Activated T-helper 2 cell treated with anti-CD3 and anti-CD28 coated beads, Interferon-gamma antibody, Interleukin-2, Interleukin-4, amounts not matched to agents 10 μg/mL and 5 μg/mL and 100 μg/mL, durations not matched to agents 14 hours and 24 hours and 36 hours (primary cell): ENCODE measurements at places on chromosomes 12 and 14. TPM values are rescaled to one million over a fixed set of nuclear protein-coding genes. Genes with fewer than 3 reads are reported as not detected.
A peak's percentile ranks its signal among the peaks of the same experiment; 100 is the strongest.

Gene DLK1
- total RNA-seq, result not detected in 2 replicates

Gene M6PR
- 161 and 175 TPM in 2 replicates for total RNA-seq

DNA sequence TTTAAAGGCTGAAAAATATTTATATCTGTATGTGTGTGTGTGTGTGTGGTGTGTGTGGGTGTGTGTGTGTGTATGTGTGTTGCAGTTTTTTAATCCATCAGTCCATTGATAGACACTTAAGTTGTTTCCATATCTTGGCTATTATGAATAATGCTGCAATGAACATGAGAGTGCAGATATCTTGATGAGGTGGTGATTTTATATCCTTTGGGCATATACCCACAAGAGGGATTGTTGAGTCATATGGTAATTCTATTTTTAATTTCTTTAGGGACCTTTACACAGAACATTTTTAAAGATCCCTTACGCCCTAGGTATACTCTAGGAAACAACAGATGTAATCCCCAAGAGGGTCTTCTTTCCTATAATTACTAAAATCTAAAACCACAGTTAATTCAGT lies 154.5 kb upstream of the CLEC14A start:
- H3K27ac ChIP-seq, result no peak overlapping the region
- no peak for DNase-seq
- no peaks in the 10 kb centered on the region for H3K36me3 ChIP-seq
- no peaks in the 10 kb centered on the region for H3K4me1 ChIP-seq

Gene CLEC2D
- 350 and 351 TPM in 2 replicates for total RNA-seq

Gene KRT2
- total RNA-seq, result not detected in 2 replicates

Gene OTOGL
- total RNA-seq, result 0.16 TPM in 1 of 2 replicates, not detected in the other

Gene ZCRB1
- 58.4 and 64.8 TPM in 2 replicates for total RNA-seq

Gene PRKAB1
- total RNA-seq, result 26.8 and 28.2 TPM in 2 replicates

- peaks cover 29% of the 10 kb centered on the region for H3K4me1 ChIP-seq
- H3K27ac ChIP-seq, result no peak overlapping the region
- H3K4me3 ChIP-seq, result no peak overlapping the region
- no peaks in the 10 kb centered on the region for H3K36me3 ChIP-seq
- peaks cover 10% of the 10 kb centered on the region for H3K27me3 ChIP-seq
Measured at GRCh38 chr12:69278814-69279782, 39.7 kb downstream of the CPSF6 start.

Gene OR6C2
- total RNA-seq, result not detected in 2 replicates

Gene RNU4-1
- 2,603 and 2,662 TPM in 2 replicates for total RNA-seq

- H3K27ac ChIP-seq, result no peak overlapping the region
- no peak for DNase-seq
- H3K27me3 ChIP-seq, result no peaks in the 10 kb centered on the region
- H3K4me3 ChIP-seq, result no peak overlapping the region
- no peaks in the 10 kb centered on the region for H3K4me1 ChIP-seq
Measured at GRCh38 chr12:130201037-130201436, 38.8 kb downstream of the FZD10 start.

- no peaks in the 10 kb centered on the region for H3K27me3 ChIP-seq
- peak overlapping the region; percentile 83 for H3K27ac ChIP-seq
- H3K4me3 ChIP-seq, result peak overlapping the region; percentile 60
- no peak for DNase-seq
- peaks cover 81% of the 10 kb centered on the region for H3K4me1 ChIP-seq
Measured at GRCh38 chr12:47393403-47393790, 312.4 kb downstream of the RPAP3 start.

- H3K4me3 ChIP-seq, result no peak overlapping the region
- no peak overlapping the region for H3K27ac ChIP-seq
- H3K4me1 ChIP-seq, result no peaks in the 10 kb centered on the region
- H3K36me3 ChIP-seq, result no peaks in the 10 kb centered on the region
Measured at GRCh38 chr12:103727638-103728037, 113.4 kb downstream of the NT5DC3 start.

Gene DIO2
- not detected in 2 replicates for total RNA-seq

Gene TAS2R31
- total RNA-seq, result 3.9 and 4.6 TPM in 2 replicates

DNA sequence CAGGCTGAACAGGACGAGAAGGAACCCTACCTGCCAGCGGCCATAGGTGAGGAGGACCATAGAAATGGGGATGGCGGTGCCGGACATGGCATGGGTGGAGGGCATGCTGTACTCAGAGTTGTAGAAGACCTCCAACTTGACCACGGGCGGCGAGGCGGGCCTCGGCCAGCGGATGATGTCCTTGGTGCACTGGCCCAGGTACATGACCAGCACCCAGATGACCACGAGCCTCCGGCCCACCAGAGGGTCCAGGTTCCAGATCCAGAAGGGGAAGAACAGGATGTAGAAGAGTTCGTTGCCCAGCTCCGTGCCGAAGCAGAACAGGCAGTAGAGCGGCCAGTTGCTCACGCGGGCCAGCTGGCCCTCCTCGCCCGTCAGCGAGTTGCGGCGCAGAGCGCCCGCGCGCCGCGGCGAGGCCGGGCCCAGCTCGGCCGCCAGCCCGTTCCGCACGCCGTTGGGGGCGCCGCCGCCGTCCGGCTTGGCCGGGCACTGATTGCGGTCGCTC lies 582 bp downstream of the SGPP1 start:
- peaks cover 22% of the 10 kb centered on the region for H3K27me3 ChIP-seq
- H3K4me3 ChIP-seq, result peak overlapping the region; percentile 100
- DNase-seq, result no peak
- H3K36me3 ChIP-seq, result peaks cover 16% of the 10 kb centered on the region

- DNase-seq, result no peak
- H3K27ac ChIP-seq, result no peak overlapping the region
- H3K27me3 ChIP-seq, result peaks cover 24% of the 10 kb centered on the region
- peaks cover 16% of the 10 kb centered on the region for H3K4me1 ChIP-seq
- no peaks in the 10 kb centered on the region for H3K36me3 ChIP-seq
- no peak overlapping the region for H3K4me3 ChIP-seq
Measured at GRCh38 chr14:51328772-51329353, 88.8 kb downstream of the TMX1 start.

DNA sequence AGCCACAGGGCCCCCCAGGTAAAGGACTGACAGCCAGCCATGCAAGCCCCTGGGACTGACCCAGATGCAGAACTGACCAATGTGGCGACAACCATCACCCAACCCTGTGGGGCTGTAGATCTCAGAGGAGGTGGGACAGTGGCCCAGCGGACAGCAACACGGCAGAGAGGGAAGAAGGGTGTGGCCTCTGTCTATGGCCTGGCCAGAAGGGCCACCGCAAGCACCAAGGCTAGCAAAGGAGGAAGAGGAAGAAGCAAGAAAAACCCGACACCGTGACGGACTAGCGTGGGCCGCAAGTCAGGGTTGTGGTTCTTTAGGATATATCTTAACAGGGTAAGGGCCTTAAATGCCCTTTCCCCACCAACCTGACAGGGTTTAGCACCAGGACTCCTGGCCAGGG lies 71.2 kb downstream of the ITPK1 start:
- no peaks in the 10 kb centered on the region for H3K36me3 ChIP-seq
- peaks cover 13% of the 10 kb centered on the region for H3K4me1 ChIP-seq
- H3K27ac ChIP-seq, result no peak overlapping the region

DNA sequence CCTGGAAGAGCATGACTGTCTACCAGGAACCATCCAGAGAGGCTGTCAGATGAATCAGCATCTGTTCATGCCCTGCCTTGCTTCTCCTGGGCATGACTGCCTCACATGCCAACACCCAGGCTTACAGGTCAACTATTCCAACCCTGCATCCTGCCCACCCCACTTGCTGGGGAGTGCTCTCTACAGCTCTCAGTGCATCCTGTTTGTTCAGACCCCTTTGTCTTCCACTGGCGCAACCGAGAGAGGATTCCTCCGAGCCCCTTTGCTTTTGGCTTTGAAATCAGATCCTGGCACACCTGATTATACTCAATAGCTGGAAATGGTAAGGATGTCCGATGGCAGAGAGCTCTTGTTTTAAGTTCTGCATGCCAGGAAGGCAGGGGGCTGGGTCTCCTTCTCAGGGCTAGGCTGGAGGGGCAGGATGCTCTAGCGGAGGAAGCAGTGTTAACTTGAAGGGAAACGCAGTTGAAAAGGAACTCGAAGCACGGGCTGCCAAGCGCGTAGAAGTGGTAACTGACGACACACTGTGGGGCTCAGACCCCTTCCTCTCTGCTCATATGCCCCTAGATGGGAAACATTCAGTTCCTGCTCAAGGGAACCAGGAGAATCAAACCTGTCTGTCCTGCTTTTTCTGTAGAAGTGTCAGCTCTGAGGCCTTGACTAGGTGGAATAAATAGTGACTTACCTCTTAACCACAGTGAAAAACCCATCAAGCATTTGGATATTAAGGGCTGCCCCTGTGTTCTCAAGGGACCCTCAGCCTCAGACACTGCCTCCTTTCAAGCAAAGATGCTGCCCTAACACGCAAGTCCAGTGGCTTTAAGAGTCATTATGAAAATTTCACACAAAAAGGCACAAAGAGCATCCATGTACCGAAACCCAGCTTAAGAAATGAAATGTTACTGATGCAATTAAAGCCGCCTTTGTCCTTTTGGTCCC lies 297.5 kb downstream of the ZFP36L1 start:
- H3K36me3 ChIP-seq, result no peaks in the 10 kb centered on the region
- no peak overlapping the region for H3K4me3 ChIP-seq
- no peaks in the 10 kb centered on the region for H3K27me3 ChIP-seq
- no peak for DNase-seq

GRCh38 chr12:9948606-9949296 lies 16.6 kb upstream of the CLEC2A start:
- H3K4me3 ChIP-seq, result peak overlapping the region; percentile 23
- DNase-seq, result no peak
- H3K27ac ChIP-seq, result peak overlapping the region; percentile 53
- H3K27me3 ChIP-seq, result no peaks in the 10 kb centered on the region

DNA sequence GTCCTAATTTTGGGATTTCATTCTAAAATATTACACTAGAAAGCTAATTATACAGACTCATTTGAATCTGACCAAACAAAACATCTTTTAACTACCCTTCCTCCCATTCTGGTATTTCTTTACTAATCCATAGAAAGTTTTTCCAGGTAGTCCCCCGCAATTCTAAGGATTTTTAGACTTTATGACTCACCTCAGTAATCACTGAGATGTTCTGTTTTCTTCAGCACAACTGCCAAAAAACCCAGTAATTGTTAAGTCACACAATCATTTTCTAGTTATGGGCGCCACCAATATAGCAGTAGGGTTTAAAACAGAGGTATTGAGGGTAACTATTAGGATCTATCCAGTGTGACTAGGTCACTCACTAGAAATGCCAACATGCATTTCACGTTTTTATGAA lies 1.6 kb upstream of the ARID4A start:
- DNase-seq, result no peak
- no peaks in the 10 kb centered on the region for H3K27me3 ChIP-seq
- peaks cover 50% of the 10 kb centered on the region for H3K36me3 ChIP-seq
- no peak overlapping the region for H3K4me3 ChIP-seq
- H3K27ac ChIP-seq, result no peak overlapping the region

GRCh38 chr12:99418379-99418778 lies 229.2 kb upstream of the GARIN6 start:
- no peaks in the 10 kb centered on the region for H3K27me3 ChIP-seq
- H3K4me3 ChIP-seq, result no peak overlapping the region
- H3K27ac ChIP-seq, result no peak overlapping the region
- no peaks in the 10 kb centered on the region for H3K36me3 ChIP-seq
- DNase-seq, result no peak

DNA sequence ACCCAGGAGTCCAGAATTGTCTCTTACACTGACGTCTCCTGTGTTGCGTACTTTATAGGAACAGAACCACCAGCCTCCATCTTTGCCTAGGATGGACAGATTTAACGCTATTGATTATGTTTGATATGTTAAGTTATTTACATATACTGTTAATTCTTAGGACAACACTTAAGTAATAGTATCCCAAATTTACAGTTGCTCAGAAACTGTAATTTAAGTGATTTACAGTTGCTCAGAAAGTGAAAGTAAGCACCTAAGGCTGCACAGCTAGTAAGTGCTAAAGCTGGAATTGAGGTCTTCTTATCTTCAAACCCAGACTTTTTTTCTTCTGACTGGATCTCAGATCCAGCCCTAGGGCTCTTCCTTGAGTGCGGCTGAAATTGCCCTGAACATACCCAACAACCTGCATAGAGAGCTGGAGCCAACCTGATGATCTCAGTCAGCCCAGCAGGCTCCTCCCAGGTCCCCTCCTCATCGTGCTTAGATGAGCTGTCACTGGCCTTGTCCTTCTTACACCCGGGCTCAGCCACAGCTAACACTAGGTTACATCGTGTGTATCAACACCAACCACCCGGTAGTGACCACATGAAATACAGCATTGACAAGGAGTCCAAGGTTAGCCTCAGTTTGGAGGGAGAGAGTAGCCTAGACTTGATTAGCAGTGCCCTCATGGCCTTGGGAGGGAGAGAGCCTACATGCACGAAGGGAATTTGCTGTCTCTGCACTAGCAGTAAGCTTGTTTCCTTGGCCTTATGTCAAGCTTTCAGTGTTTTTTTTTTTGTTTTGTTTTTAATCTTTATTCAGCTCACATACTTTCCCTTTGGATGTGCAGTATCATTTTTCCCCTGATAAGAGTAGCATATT lies 111.1 kb upstream of the ARHGAP5 start:
- no peak overlapping the region for H3K4me3 ChIP-seq
- H3K36me3 ChIP-seq, result no peaks in the 10 kb centered on the region
- no peaks in the 10 kb centered on the region for H3K27me3 ChIP-seq
- DNase-seq, result no peak

DNA sequence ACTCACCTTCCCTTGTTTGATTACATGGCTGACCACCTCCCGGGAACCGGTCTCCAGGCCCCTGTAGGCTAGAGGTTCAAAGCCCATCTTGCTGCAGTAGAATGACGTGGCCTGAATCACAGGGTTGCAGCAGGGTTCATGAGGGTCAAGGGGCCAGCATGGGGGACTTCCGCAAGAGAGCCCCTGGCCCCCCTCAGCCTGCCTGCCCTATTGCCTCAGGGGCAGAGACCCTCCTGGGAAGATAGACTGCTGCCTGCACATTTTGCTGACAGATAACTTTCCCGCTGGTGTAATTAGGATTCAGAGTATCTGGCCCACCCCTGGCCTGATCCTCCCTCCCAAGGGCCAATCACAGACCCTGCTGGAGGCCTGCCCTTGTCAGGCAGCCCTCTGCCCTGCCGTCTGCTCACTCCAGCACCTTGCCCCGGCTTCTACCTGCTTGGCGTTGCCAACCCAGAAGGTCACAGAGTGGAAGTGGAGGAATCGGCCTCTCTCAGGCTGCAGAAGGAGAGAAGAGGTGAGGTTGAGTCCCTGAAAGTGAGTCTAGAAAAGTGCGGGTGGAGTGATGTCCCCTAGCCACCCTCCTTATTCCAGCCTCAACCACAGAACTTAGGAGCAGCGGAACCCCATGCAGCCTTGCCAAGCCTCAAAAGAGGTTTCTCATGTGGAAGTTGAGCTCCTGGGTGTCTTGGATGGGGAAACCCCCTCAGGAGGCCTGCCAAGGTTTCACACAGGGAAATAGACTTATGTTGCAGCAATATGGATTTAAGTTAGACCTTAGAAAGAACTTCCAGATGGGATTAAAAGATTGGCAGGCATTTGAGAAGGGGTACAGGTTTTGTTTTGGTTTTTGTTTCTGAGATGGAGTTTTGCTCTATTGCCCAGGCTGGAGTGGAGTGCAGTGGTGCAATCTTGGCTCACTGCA lies 1.1 kb downstream of the HPD start:
- H3K27me3 ChIP-seq, result no peaks in the 10 kb centered on the region
- no peak for DNase-seq
- H3K27ac ChIP-seq, result no peak overlapping the region

GRCh38 chr12:104695453-104696148 lies 238.9 kb downstream of the CHST11 start:
- peak overlapping the region; percentile 89 for H3K27ac ChIP-seq
- DNase-seq, result peak; percentile 51

GRCh38 chr14:80223696-80224465 lies 12.6 kb upstream of the DIO2 start:
- H3K36me3 ChIP-seq, result no peaks in the 10 kb centered on the region
- no peaks in the 10 kb centered on the region for H3K4me1 ChIP-seq
- H3K27ac ChIP-seq, result no peak overlapping the region
- no peaks in the 10 kb centered on the region for H3K27me3 ChIP-seq
- H3K4me3 ChIP-seq, result no peak overlapping the region

GRCh38 chr14:59296508-59296907 lies 108.0 kb downstream of the DAAM1 start:
- H3K4me3 ChIP-seq, result no peak overlapping the region
- H3K27me3 ChIP-seq, result peaks cover 1% of the 10 kb centered on the region
- peaks cover 16% of the 10 kb centered on the region for H3K36me3 ChIP-seq
- no peak for DNase-seq
- peaks cover 46% of the 10 kb centered on the region for H3K4me1 ChIP-seq
